ENCODE measurements at places on chromosomes 7 and 10.
A peak's percentile ranks its signal among the peaks of the same experiment; 100 is the strongest.

DNA sequence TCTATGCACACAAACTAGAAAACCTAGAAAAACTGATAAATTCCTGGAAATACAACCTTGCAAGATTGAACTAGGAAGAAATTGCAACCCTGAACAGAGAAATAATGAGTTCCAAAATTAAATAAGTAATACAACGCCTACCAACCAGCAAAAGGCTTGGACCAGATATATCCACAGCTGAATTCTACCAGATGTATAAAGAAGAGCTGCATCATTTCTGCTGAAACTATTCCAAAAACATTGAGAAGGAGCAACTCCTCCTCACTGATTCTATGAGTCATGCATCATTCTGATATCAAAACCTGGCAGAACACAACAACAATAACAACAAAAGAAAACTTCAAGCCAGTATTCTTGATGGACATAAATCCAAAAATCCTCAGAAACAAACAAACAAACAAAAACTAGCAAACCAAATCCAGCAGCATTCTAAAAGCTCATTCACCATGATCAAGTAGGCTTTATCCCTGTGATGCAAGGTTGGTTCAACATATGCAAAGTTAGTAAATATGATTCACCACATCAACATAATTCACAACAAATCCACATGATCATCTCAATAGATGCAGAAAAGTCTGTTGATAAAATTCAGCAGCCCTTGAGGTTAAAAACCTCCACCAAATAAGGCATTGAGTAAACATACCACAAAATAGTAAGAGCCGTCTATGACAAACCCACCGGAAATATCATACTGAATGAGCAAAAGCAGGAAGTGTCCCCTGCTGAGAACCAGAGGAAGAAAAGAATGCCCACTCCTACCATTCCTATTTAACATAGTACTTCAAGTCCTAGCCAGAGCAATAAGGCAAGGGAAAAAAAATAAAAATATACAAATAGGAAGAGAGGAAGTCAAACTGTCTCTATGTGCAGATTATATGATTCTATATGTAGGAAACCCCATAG lies 98.2 kb downstream of the PCDH15 start:
- DNase-seq, result no peak

GRCh38 chr7:115933471-115933870 lies 97.1 kb downstream of the TFEC start:
- DNase-seq, result no peak

GRCh38 chr10:11724938-11725776 lies 17.0 kb upstream of the ECHDC3 start:
- DNase-seq, result no peak

DNA sequence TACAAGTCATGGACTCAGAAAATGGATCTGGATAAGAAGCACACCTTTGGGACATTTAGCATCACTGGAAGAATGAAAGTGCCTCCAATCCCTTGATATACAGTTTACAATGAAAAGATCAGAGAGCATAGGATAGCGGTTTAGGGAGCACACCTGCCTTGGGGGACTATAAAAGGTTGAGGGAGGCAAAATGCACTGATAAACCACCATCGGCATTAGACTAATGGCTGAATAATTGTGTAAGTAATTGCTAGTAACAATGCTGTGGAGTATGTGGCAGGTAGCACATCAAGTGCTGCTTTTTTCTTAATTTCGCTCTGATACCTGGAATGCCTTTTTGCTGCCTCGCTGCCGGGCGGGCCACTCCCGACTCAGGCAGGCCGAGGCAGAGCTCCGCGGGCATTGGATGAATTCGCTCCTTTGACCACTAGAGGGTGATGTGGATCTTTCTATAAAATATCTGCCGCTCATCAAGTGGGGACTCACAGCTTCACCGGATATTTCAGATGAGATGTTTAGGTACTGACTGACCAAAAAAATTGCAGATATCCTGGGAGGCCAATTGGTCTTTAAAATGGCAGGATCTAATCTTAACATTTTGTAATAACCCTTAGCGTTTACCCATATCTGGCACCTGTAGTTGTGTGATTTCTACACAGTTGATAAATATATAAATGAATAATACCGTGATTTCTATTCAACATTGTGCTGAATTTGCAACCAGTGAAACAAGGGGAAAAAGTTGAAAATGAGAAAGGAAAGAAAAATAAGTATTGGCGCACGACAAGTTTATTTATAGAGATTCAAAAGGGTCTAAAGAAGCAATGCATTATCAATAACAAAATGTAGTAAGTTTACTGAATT lies 116.8 kb upstream of the PRSS1 start:
- DNase-seq, result peak; percentile 23

- DNase-seq, result no peak
These were observed 65.6 kb downstream of the ZEB1 start for GRCh38 chr10:31384589-31384949.
